ENCODE measurements at places on chromosomes 6 and 20.

DNA sequence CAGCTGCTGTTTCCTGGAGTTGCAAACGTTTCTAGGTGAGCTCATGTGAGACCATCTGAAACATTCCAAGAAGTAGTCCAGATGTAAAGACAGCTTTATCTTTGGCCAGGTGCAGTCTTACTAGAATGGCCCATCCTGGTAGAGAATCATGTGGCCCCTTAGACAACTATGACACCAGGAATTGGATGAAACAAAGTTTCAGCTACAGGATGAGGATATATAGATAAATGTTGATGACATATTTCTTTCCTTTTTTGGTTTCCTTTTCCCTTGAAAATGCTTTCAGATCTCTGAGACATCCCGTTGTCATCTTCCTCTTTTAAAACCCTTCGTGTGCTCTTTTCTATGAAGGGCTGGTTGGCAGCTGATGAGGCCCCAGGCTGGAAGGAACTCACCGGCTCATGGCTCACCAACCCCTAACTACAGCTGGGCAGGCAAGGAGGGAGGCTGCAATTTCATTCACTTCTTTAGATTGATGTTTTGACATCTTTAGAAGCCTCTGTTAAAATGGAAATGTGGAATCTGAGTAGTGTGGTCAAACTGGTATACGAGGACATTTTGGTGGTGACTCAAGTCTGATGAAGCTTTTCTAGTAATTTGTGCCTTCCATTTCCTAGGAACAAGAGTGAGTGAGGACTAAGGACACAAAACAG, 167.9 kb upstream of the TNFAIP3 start:
- no peak for DNase-seq

GRCh38 chr20:58569241-58570125, 54.3 kb upstream of the APCDD1L start:
- no peak for DNase-seq

DNA sequence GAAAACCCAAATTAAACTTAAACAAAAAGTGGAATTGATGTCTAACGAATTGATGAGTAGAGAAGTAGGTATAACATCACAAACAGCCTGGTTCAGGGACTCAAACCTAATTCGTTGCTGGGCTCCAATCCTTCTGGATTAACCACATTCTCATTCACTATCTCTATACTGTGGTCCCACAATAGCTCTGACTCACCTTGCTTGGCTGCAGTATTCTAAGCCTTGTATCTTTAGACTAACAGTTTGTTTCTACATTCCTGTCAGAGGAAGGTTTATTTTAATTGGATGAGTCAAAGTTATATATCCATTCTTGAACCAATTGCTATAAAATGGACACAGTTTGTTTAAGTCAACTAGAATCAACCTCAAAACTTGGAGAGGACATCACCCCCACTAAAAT, 530.5 kb upstream of the PTCHD4 start:
- no peak for DNase-seq

DNA sequence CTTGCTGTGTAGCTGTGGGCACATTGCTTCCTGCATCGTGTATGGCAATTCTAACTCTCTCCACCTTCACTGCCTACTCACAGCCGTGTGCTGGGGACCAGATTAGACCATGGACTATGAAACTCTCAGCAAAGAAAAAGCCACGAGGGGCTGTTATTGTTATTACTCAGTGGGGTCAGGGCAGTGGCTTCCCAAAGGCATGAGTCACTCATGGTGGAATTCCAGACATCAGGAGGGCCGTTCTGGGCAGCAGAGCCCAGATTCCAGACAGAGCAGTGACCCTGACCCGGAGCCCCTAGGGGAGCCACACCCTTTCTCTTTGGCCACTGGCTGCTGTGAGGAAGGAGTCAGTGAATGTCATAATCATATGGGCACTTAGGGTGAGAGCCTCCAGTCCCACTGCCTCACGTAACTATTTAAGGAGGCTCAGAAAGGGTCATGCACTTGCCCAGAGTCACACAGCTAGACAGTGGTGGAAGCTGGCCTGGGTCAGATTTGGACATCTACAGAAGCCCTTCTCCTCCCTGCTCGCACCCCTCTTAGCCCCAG, 22.2 kb upstream of the CCN5 start:
- peak; percentile 86 for DNase-seq

DNA sequence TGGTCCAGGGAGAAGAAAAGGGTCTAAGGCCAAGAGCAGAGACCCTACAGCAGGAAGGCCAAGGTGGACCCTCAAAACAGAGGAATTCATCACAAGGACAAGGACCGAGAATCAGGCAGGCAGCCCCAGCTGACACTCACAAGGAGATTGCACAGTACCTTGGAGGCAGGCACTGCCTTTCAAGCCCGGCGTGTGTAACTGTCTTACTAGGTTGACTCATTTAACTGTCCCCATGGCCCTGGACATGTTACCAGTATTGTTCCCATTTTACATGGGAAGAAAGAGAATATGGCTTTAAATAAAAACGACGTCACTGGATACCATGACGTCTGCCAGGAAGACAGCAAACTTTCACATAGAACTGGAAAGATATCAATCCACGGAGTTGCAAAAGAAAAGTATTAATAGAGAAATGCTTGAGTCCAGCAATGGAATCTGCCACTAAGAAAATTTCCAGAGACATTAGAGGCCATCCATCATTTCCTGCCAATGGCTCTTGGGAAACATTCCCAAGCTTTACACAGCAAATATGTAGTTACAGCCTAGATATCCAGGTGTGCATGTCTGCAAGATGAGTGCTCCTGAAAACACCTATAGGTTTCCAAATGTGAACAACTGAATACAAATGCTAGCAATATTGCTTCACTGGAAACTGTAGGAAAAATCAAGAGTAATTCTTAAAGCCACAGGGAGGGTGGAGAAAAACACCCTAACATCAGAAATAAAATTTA, 111.5 kb upstream of the RPS6KA2 start:
- DNase-seq: no peak

DNA sequence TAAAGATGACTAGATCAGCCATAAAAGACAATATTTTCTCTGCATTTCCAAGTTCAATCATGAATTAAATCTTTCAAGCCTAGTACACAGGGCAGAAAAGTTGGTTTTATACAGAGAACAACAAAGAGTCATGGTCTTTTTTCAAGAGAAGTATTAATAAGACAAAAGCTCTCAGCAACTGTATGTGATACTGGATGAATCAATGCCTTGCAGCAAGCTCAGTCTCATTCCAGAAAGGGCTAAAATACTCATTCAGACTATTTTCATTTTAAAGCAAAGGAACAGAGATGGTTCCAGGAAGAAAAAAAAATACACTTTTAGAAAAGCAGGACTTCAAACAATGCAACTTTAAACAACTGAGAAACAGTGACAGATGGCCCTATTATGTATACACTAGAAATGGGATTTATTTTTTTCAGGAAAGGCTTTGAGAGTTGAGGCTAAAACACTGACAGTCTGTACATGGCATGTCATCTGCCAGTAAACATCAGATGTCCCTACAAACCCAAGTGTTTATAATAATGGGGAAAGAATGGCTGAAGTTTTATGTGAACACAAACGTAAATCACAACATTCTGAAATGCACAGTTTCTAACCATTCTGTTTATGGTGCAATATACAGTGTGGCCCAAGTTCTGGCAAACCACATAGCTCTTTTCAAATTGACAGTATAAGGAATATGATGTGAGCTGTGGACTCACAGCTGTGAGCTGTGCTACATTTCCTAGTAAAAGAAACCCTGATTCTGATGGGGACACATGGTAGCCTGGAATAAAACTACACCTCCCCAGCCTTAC, 114.3 kb upstream of the DST start:
- DNase-seq: no peak

- no peak for DNase-seq
Observed at GRCh38 chr6:92687278-92687677, 732.1 kb downstream of the EPHA7 start.

DNA sequence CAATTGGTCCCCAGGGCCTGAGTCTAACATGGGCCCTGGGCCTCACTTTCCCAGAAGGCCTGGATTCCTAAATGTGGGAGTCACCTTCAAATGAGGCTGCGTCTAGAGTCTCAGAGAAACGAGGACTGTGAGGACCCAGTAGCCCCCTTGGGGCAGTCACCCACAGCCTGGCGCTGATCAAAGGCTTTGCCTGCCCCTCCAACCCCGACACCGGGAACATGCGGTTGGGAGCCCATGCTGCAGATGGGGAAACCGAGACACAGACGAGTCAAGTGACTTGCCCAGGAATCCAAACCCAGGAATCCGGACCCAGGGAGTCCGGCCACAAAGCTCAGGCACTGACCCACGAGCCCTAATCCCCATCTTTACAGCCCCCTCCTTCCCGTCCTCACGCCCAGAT, 209.7 kb downstream of the PREX1 start:
- no peak for DNase-seq

DNA sequence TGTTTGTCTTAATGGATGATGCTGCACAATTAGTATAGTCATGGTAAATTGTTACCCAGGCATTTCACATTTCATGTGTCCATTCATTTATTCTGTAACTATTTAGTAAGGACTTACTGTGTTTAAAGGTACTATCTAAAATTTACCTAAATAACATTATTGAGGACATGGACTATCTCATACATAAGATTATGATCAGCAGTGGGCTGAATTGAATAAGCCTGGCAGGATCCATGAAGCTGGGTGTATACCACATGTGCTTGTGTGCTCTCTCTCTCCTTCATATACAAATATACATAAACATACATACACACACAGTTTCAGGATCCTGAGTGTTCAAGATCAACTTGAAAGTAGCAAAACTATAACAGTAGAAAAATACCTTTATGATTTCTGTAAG, 595.4 kb downstream of the EPM2A start:
- DNase-seq: no peak

DNA sequence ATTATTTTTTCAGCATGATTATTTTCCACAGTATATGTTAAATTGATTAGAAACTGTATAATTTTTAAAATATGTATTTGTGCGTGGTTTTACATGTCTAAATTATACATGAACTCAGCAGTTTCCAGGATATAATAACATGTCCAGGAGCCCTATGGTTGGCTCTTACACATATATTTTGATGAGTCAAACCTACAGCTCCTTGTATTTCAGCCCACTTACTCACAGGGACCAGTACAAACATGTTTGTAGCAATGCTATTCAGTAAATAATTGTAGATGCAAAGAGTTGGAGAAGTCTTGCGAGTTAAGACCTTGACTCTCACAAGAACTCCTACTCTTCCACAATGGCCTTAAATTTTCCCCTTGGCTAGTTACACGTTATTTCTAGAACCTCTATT, 107.2 kb upstream of the SASH1 start:
- no peak for DNase-seq

GRCh38 chr20:20594171-20594530, 118.3 kb downstream of the RALGAPA2 start:
- no peak for DNase-seq

DNA sequence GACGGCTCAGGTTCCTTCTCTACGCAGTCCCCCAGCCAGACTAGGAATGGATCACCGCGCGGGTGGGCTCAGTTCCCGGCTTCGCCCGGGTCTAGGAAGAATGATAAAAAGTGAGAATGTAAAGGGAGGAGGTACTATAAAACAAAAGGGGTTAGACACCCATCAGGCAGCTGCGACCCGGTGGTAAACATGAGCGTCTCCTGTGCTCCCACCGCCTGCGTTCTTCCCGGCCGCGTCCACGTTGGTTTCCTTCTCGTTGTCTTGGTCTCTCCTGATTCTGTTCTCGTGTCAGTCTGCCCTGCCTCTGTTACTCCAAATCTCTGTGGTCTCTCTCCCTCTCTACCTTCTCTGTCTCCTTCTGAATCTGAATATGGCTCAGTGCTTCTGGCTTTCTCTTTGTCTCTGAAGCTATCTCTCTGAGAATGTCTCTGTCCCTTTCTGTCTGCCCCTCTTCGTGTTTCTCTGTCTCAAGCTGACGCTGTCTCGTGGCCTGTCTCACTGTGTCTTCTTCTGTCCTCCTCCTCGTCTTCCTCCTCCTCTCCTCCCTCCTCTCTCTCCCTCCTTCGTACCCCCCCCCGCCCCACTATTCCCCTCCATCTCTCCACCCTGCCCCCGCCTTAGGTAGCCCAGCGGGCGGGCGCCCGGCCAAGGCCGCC, 41.6 kb upstream of the FOXP4 start:
- DNase-seq: no peak

- DNase-seq: no peak
Observed at GRCh38 chr6:131828951-131829350, 21.1 kb downstream of the ENPP1 start.

GRCh38 chr6:29943053-29943966, 978 bp downstream of the HLA-A start:
- DNase-seq: no peak

DNA sequence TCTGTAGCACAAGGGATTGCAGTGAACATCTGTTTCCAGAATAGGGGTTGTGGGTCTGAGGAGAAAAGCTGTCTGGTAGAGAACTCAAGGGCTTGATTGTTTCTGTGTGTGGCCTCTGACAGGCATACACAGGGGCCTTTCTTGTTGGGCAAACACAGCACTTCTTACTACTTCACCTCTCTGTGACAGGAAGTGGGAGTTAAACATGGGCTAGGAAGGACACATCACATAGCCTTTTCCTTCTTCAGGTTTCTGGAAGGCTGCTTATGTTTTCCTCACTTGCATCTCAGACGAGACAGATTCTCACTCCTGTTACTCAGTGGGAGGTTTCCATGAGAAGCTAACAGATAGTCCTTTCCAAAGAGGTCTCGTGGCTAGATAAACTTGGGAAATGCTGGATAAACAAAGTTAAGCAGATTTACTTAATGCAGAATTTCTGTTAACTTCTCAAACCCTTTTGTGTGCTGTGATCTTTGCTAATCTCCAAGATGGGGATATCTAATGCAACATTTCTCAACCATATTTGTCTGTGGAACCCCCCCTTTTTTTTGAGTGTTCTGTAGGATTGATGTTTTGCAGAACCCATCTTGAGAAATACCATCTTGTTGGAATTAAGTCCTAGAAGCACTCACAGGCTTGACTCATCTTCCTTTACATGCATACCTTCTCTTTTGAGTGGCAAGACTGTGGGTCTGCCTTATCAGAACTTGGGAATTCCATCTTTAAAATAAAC, 41.9 kb upstream of the RNF8 start:
- DNase-seq: no peak

DNA sequence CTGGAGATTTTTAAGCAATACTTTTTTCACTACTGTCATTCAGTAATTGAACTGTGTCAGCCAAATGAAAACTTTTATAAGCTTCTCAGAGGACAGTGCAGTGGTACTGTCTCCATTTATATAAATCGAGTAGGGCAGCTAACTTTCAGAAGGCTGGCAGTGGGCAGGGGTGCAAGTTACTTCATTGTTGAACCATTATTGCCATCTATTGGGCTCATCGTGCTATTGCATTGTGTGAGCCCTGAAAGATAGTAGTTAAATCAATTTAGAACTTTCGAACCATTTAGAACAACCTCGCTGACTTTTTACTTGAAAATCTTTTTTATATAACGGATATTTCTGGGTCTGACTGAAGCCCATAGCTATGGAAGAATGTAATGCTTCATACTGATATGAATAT, 347.8 kb upstream of the PLCB4 start:
- DNase-seq: peak; percentile 15

DNA sequence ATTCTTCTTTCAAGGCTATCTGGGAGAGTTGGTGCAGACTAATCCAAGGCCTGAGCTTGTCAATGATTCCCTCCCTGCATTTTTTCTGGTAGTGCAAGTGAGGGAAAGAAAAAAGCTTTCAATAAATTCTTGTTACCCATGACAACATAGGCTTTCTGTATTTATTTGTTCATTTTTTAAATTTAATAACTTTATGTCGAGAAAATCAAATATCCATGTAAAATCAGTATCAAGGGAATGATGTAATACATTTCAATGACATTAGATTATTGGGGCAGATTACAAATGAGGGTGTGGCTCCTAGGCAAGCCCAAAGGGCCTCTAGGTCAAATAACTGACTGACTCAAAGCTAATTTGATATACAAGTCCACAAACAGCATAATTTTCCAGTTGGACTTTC, 104.0 kb downstream of the GJA1 start:
- DNase-seq: no peak

- no peak for DNase-seq
Observed at GRCh38 chr20:50396623-50397022, 113.6 kb upstream of the PTPN1 start.
